ENCODE measurements at places on chromosomes 11 and 22. TPM values are rescaled to one million over a fixed set of nuclear protein-coding genes. Genes with fewer than 3 reads are reported as not detected.

PKDREJ gene
- not detected for total RNA-seq

PGA5 gene
- not detected for total RNA-seq

DNA sequence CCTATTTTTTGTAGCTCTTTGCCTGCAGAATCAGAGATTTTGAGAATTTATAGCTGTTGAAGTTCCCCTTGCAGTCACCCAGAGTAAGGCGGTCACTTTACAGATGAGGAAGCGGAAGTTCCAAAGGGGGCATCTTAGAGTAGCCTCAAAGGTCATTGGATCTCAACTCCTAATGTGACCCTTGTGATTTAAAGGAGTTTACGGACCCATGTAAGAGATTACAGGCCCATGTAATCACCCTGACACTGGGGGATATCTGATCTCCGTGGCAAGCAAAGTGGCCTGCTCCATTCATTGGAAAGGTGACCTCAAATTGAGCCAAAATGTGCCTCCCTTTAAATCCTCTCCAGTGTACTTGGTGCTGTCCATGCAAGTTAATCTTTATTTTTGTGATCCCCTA is 15.7 kb downstream of the P2RX3 start:
- no peak for DNase-seq

- no peak for DNase-seq
Observed at GRCh38 chr11:71094296-71095077, 157.9 kb downstream of the SHANK2 start.
